ENCODE measurements at places on chromosomes 1 and 21.
A peak's percentile ranks its signal among the peaks of the same experiment; 100 is the strongest.

GRCh38 chr21:27807596-27807995, 840.7 kb upstream of the ADAMTS5 start:
- DNase-seq: no peak

GRCh38 chr1:154870115-154870571, at the start of gene KCNN3:
KCNN3 (minus strand) TSS chr1:154870281; CDS start chr1:154869964, 317 bp downstream.
- DNase-seq: peak; percentile 94

- no peak for DNase-seq
These were observed 24.8 kb downstream of the LYPD8 start for GRCh38 chr1:248730507-248731335.

- no peak for DNase-seq
These were observed 7.0 kb upstream of the SMCP start for GRCh38 chr1:152870831-152871730.

GRCh38 chr21:14889080-14889810, 175.6 kb downstream of the NRIP1 start:
- DNase-seq: no peak

DNA sequence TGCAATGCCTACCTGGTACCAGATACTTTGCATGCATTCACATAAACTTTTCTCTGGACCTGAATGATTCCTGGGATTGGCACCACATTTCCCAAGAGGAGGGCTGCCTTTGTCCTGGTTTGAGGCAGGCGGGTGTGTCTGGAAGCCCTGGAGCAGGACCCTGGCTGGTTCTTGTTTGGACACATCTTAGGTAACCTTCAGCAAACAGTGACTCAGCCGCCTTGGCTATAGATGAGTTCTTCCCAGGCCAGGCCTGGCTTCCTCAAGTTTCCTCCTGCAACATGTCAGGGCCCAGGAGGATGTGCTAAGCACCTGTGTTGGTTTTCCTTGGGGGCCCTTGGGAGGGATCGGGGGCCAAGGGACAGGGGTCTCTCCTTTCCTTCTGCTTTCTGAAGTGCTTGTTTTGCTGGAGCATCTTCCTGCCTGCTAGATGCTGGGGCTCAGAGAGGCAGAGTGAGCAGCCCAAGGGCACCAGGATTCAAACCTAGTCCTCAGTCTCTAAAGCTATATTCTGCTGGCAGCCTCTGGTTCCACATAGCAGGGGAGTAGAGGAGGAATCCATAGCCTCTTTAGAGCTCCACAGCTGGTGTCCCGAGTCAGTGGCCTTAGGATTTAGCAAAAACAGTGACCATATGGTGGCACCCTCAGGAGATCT, 38.2 kb downstream of the PAX7 start:
- no peak for DNase-seq

DNA sequence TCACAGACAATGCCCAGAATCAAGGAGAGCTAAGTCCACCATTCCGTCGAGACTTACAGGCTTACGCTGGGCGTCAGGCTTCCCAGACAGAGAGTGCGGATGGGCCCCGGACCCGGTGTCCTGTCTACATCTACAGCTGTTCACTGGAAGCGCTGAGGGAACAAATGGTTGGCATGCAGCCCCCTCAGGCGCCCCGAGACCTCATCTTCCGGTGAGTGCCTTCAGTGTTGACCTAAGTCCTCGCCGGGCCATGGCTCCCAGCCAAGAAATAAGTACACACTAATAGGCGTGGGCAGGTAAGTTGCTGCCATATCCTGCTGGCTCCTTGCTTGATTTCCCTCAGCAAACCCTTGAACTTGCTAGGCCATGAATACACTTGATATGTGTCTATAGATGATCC, 26.2 kb downstream of the HYI start:
- DNase-seq: no peak

GRCh38 chr1:119794230-119794875, 16.9 kb downstream of the REG4 start:
- DNase-seq: no peak

- DNase-seq: no peak
These were observed 7.9 kb upstream of the TRAF5 start for GRCh38 chr1:211318576-211319280.

GRCh38 chr1:11550664-11551283, 71.8 kb downstream of the DISP3 start:
- DNase-seq: no peak

- DNase-seq: no peak
These were observed 2.1 kb upstream of the CAPN8 start for GRCh38 chr1:223667484-223668182.

DNA sequence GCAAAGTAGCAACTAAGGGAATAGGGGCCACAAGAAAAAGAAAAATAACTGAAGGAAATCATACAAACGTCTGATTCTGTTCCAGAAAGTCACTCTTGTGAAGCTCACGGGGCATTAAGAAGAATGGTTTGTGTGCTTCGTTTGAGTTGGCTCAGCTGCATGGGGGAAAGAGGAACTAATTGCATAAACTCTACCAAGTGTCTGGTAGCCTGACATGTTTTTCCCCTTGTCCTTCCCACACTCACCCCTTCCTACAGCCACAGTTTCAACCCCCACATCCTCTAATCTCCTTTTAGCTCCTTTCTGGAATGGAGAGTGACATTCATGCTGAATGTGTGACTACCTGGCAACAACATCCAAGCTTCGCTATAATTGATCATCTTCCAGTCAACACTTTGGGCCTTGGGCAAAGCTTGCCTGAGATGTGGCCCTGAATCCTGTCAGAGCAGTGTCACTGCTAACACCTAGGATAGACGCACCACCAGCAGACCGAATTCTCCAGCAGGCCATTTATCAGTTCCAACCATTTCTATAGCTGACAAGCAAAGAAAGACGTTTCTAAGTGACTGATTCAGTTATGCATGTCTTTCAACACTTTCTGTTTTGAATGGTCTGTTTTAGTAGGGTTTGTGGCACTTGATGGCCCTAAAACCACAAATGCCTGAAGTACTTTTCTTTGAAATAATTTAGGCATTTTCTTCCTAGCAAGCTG, 439.6 kb downstream of the TTLL7 start:
- DNase-seq: no peak

GRCh38 chr21:43699933-43700599, 18.9 kb upstream of the PDXK start:
- DNase-seq: no peak

GRCh38 chr1:203268901-203269653, 36.2 kb upstream of the BTG2 start:
- DNase-seq: peak; percentile 80

DNA sequence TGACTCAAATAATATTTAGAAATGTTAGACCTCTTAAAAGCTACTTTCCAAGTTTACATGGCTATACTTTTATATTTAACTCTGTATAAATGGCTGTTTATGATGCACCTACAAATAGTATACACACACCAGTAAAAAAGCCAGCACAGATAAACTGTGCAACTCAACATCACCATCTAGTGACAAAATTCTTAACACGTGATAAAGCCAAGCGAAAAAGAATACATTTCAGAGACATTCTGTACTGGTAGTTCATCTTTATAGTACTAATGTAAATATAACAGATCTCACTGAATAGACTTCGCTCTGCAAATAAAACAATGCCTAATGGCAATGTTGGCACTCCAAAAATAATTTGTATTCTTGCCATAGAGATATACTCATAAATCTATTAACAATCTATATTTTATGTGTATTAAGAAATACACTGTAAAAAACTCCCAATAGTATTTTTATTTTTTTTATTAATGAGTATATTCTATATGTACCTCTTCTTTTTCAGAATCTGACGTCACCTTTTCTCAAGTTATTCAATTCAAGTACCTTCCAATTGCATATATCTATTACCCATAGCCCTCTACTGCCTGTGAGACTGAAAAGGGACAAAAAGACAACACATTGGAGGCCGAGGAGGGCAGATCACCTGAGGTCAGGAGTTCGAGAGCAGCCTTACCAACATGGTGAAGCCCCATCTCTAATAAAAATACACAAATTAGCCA, 100.2 kb downstream of the DPYD start:
- peak; percentile 40 for DNase-seq

- DNase-seq: no peak
These were observed 339.7 kb upstream of the B3GALT2 start for GRCh38 chr1:193525917-193526710.
